ENCODE measurements at places on chromosomes 1 and 21.

- DNase-seq = no peak
Observed at GRCh38 chr1:3238703-3239278, 169.8 kb downstream of the PRDM16 start.

GRCh38 chr1:20141001-20141400 lies 1.9 kb downstream of the PLA2G2F start:
- no peak for DNase-seq

GRCh38 chr21:34936883-34937563 lies 112.1 kb downstream of the RUNX1 start:
- no peak for DNase-seq

DNA sequence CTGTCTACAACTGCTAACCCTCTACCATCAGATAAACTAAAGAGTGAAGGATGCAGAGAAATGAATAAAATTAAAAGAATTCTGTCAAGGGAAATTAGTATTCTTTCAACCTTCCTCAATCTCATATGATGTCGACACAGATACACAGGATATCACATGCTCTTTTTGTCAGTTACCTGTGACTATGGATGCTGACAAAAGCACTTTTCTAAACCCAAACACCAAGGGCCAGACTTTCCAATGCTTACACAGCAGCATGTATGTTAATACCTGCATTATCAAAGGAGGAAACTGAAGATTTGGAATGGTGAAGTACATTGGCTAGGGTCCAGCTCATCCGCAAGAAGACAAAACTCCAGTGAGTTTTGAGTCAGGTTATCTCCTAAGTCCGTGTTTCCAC lies 294.0 kb downstream of the SMYD3 start:
- DNase-seq = no peak

- DNase-seq = no peak
Observed at GRCh38 chr1:182087304-182087703, 25.8 kb upstream of the ZNF648 start.

- no peak for DNase-seq
Observed at GRCh38 chr1:203167026-203167912, 8.4 kb downstream of the MYBPH start.

- no peak for DNase-seq
Observed at GRCh38 chr1:216183454-216183853, 239.8 kb downstream of the USH2A start.

GRCh38 chr1:42784547-42784945 lies 245 bp upstream of the TMEM269 start:
- DNase-seq = no peak

DNA sequence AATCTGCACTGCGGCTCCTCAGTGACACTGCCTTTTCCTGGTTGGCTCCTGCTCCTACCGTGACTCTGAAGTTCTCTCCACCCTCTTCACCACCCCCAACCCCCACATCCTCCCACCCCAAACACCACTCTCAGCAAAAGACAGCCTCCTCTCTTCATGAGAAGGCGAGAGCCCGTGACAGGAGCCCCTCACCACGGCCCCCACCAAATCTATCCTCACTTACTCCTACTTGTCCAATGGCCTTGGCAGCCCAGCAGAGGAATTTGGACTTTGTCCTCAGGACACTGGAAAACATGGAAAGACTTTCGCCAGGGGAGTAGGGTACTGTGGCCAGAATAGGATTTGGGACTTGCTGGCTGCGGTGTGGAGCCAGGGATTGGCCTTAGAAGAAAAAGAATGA lies 6.9 kb downstream of the TMEM125 start:
- no peak for DNase-seq

- no peak for DNase-seq
Observed at GRCh38 chr1:228159008-228159665, 6.5 kb upstream of the IBA57 start.

- no peak for DNase-seq
Observed at GRCh38 chr1:154768456-154769125, 101.5 kb downstream of the KCNN3 start.

DNA sequence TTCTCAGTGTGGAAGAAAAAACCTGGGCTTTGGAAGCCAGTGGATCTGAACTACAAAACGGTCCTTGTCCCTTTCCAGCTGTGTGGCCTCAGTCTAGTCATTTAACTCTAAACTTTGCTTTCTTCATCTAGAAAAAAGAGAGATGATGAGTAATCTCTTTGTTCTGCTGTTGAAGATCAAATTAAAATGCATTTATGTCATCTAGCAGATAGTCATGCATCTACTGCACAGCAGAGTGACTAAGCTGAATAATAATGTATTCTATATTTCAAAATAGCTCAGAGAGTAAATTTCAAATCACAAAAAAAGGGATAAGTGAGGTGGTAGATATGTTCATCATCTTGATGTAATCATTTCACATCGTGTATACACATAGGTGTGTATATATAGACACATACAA lies 473.2 kb downstream of the DSCAM start:
- no peak for DNase-seq

DNA sequence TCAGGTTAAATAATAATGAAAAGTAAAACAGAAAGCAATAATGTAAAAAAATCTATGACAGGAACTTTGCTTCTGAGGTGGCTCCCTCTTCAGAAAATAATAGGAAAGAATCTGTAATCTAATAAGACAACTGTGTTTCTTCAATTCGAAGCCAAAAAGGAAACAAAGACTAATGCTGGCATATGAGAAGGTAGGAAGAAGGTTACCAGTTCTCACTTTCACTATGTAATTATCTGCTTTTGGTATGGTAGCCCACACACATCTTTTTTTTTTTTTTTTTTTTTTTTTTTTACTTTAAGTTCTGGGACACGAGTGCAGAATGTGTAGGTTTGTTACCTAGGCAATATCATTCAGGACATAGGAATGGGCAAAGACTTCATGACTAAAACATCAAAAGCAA lies 47.1 kb downstream of the COP1 start:
- DNase-seq = no peak

All from cortex of kidney (tissue), 1 donor.